Stimulated activated CD8-positive, alpha-beta memory T cell treated with anti-CD3 and anti-CD28 coated beads, Interleukin-12 subunit alpha, Interleukin-12 subunit beta, amount 100 ng/mL, for 1 hour (primary cell): ENCODE measurements at places on chromosomes 11 and 22.

GRCh38 chr22:38398609-38399461, 56.2 kb downstream of the KCNJ4 start:
- peak; percentile 73 for DNase-seq

DNA sequence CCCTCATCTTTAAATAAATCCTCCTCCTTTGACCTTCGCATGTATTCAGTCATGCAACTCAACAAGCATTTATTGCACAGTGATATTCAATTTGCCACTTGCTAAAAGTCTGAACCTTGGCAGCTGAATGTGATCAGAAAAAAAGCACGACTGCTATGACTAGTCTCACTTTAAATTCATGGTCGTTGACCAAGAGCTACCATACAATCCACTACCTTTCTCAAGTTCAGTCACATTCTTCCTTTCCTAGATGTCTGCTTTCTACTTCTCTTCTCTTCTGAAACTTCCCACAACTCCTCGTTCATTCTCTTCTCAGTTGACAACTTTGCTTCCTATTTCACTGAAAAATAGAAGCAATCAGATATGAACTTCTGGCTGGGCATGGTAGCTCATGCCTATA, 2.0 kb upstream of the SAA1 start:
- DNase-seq: no peak

- no peak for DNase-seq
Observed at GRCh38 chr11:126697936-126698335, 302.6 kb downstream of the KIRREL3 start.

DNA sequence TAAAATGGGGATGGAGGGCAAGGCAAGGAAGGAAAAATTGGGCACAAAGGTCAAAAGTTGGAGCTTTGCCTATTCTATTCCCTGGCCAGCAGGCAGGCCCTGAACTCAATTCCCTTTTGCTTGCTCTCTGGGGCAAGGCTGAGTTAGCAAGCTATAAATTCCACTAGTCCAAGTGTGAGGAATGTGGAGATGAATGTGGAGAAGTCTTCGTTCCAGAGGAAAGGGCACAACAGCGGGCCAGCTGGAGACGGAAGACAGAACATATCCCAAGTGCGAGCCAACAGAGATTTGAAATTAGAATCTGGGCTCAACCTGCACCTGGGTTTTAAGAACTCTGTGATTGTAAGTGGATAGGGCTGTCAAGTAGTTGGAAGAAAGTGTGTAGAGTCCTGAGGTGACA, 29.5 kb upstream of the FZD4 start:
- no peak for DNase-seq

DNA sequence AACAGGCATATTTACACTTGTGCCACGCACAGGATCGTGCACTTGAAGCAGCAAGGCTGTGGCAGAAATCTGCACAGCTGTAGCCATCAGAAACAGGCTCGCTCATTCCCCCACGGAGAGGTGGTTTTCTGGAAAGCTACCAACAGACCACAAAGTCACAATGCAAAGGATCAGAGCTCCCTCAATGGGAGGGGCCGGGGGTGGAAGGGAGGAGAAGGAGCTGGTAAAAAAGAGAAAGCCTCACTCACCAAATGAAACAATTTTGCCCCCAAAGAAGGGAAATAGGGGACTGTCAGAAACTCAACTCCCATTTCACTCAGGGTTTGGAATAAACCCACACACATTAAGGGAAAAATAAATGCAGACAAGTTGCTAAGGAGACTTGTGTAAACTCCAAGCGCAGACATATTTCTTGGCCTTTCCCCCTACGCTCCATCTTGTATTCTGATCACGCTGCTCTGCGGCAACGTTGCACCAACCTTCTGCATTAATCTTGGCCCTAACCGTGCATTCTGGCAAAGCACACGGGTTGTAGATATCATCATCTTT, 43.2 kb upstream of the BLID start:
- DNase-seq: no peak

GRCh38 chr11:115366826-115367225, 137.4 kb downstream of the CADM1 start:
- DNase-seq: no peak

DNA sequence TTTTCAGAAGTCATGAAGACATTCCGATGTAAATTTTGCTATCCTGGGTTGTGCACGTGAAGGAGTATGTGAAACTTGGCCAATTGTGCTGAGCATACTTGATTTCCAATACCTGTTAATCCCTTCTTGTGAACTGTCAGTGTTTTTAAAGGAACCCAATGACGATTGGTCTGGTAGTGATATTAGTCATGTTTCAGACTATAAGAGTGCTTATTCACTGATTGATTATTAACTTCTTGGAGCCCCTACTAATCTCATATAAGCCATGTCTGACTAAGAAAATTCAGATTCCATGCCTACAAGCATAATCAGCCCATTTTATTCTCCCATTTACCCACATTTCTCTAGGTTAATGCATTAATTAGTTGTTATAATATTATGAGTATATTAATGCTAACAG, 330.8 kb upstream of the MTNR1B start:
- no peak for DNase-seq

- DNase-seq: no peak
Observed at GRCh38 chr11:36292311-36292722, 3.1 kb upstream of the COMMD9 start.

GRCh38 chr22:44648085-44648820, 53.8 kb upstream of the PRR5 start:
- DNase-seq: no peak

GRCh38 chr11:120120805-120121335, 17.0 kb downstream of the TRIM29 start:
- DNase-seq: no peak

DNA sequence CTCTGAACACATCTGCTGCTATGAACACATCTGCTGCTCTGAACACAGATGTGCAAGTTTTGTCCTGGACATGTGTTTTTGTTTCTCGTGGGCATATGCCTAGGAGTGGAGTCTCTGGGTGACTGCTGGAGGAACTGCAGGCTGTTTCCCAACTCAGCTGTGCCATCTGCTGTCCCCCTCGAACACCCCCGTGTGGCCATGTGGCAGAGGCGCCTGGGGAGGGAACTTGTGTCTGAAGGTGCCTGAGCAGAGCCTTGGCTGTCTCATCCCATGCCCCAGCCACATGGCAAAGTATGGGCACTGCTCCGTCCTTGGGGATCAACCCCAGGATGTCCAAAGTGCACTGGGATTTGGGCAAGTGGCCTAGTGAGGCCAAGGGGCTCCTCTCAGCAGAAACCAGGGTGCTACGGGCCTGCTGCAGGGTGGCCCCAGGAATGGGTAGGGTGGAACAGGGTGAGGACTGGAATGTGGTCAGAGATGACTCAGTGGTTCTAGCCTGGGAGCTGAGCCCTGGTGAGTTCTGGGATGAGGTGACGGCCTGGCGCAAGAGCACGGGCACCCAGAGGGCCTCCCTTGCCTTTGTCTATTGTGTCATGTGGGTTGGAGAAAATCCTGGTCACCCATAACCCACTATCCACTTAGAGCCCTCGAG, 14.7 kb downstream of the GATD1 start:
- DNase-seq: no peak

DNA sequence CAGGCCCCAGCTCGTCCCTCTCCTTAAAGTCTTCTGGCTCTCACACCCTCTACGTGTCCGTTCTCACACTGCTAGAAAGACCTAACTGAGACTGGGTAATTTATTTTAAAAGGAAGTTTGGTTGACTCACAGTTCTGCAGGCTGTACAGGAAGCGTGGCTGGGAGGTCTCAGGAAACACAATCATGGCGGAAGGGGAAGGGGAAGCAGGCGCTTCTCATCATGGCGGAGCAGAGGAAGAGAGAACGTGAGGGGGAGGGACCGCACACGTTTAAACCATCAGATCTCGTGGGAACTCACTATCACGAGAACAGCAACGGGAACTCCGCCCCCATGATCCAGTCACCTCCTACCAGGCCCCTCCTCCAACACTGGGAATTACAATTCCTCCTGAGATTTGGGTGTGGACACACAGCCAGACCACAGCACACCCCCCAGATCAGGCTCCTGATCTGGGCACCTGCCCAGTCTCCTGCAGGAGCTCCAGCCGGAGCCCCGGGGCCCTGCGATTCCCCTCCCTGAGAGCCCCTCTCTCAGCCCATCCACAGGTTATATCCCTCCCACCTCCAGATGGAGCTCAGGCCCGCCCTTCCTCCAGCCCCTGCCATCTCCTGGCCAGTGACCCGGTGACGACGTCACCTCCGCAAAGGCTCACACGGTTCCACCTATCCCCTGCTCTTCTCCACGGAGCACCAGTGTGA, 170.2 kb downstream of the BRD1 start:
- peak; percentile 46 for DNase-seq

DNA sequence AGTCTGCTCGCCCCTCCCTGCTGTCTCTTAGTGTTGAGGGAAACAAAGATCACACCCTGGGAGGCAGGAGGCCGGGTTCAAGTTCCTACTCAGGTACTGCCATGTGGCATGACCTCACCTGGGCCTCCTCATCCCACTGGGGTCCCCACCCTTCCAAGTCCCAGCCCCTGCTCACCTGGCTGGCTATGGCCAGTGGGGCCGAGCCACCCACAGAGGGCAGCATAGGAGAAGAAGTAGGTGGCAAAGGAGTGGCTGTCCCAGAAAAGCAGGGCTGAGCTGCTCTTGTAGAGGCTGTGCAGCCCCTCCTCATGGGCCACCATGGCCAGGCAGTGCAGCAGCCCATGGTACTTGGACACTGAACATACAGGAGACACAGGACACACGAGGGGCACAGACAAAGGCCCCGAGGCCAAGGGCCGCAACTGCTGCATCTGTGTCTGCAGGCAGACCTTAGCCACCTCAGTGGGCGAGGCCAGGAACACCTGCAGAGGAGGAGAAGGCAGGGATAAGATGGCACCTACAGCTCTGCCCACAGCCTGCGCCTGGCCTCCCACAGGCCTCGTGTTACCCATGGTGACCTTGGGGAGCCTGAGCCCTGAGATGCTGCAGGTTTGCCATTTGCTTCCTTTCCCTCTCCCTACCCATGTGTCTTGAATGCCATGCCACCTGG, 50.6 kb upstream of the MPEG1 start:
- no peak for DNase-seq

GRCh38 chr11:106326087-106326486, 248.6 kb downstream of the AASDHPPT start:
- DNase-seq: no peak

GRCh38 chr22:35039625-35040024, 26.3 kb upstream of the ISX start:
- no peak for DNase-seq

DNA sequence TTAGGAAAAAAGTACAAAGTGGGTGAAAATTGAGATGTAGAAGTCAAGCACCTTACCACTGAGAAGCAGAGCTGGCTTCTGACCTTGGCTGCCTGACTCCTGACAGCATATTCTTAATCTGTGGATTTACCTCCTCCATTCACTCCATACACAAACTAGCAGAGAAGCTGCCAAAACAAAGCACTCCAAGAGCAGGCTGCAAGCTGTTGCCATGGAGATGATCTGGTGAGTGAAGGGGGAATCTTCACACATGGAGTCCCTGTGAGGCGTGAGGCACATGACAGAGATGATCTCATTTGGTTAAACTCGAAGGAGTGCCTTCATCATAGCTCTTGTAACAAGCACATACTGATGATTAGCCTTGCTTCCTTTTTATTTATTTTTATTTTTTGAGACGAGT, 16.1 kb downstream of the COMMD9 start:
- DNase-seq: no peak

GRCh38 chr11:85709941-85710702, 24.1 kb upstream of the CCDC89 start:
- no peak for DNase-seq

- DNase-seq: peak; percentile 25
Observed at GRCh38 chr11:43852057-43852636, 28.5 kb upstream of the ALKBH3 start.

DNA sequence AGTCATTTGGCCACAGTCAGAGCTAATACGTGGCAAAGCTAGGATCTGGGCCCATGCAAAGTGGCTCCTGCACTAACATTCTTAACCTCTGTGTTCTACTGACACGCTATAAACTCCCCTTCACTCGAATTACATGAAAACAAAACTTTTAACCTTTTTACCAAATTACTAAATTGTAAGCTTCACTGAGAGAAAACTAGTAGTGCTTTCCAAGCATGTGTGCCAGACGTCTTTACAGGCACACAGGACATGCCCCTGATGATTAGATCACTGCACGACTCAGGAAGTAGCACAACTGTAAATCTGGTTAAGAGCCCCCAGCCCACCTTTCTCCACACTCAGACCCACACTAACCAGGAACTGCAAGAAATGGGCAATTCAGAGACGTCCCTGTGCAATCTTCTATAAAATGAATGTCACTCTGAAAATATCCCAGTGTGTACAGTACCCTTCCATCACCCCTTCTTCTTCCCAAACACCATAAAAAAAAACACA, 16.1 kb downstream of the PHF21A start:
- DNase-seq: no peak

- DNase-seq: no peak
Observed at GRCh38 chr11:13701506-13701905, 33.0 kb downstream of the FAR1 start.

DNA sequence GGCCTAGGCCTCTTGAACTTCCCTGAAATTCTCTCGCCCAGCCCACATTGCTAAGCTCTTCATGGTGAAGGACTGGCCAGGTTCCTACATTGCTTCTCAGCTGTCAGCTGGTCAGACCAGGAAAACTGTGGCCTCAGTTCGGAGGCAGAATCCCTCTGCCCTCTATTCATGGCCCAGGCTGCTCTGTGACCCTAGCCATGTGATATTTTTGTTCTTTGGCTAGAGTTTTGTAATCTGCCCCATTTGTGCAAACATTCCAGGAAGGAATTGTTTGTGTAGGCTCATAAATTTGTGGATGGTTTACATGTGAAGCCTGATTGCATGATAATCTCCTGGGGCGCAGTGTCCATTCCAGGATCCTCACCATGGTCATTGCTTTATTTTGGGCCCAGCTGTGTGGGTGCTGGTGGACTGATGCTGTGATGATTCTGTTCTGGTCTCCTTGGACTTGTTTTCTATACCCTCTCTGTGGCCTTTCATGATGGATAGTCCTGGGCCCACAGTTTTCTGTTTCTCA, 149.1 kb upstream of the E2F8 start:
- DNase-seq: no peak
